Stimulated activated CD8-positive, alpha-beta memory T cell treated with anti-CD3 and anti-CD28 coated beads, Interleukin-15, amount 100 ng/mL, for 24 hours (primary cell): ENCODE measurements at places on chromosomes 6 and 20.

DNA sequence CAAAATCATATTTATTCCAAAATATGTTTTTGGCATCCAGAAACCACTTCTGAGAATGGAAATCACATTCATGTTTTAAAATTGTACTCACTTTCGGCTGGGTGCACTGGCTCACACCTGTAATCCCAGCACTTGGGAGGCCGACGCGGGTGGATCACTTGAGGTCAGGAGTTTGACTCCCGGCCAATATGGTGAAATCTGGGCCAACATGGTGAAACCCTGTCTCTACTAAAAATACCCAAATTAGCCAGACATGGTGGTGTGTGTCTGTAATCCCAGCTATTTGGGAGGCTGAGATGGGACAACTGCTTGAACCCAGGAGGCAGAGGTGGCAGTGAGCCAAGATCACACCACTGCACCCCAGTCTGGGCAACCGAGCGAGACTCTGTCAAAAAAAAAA is 580.7 kb downstream of the MAFB start:
- DNase-seq: no peak

DNA sequence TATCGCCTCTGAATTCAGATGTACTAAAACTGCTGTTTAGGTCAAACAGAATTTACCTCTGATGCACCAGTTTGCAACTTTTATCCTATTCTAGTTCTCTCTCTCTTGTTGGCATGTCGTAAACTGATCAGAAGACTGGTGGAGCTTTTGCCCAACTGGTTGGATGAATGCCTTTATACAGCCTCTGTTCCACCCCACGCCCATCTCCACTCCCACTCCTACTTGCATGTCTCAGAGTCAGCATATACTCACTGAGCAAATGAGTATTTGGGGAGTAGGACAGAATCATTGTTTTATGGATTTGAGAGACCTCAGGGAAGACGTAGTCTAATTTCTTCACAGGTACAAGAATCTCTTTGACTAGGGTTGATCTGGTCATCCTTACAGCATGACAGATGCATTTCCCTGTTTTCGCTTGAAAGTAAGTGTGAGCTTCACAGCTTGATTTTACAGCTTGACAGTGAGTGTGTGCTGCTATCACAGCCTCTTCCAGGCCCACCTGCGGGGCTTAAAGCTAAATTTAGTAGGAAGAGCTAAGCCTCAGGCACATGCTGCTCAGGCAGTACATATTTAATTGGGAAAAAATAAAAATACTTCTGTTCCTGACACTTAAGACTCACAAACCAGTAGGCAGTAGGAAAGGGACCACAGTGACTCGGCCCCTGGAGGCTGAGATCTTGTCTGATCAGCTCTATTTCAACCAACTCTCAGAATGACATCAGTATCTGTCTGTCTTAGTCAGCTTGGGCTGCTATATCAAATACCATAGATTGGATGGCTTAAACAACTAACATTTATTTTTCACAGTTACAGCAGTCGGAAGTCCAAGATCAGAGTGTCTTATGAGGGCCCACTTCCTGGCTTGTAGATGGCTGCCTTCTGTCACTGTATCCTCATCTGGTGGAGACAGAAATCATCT is 30.4 kb downstream of the TRMT6 start:
- no peak for DNase-seq

- no peak for DNase-seq
Observed at GRCh38 chr6:130537447-130537846, 171.6 kb downstream of the TMEM200A start.

- DNase-seq: no peak
Observed at GRCh38 chr20:55160996-55161395, 685.6 kb downstream of the DOK5 start.

- DNase-seq: no peak
Observed at GRCh38 chr6:128161263-128161662, 260.4 kb upstream of the THEMIS start.

DNA sequence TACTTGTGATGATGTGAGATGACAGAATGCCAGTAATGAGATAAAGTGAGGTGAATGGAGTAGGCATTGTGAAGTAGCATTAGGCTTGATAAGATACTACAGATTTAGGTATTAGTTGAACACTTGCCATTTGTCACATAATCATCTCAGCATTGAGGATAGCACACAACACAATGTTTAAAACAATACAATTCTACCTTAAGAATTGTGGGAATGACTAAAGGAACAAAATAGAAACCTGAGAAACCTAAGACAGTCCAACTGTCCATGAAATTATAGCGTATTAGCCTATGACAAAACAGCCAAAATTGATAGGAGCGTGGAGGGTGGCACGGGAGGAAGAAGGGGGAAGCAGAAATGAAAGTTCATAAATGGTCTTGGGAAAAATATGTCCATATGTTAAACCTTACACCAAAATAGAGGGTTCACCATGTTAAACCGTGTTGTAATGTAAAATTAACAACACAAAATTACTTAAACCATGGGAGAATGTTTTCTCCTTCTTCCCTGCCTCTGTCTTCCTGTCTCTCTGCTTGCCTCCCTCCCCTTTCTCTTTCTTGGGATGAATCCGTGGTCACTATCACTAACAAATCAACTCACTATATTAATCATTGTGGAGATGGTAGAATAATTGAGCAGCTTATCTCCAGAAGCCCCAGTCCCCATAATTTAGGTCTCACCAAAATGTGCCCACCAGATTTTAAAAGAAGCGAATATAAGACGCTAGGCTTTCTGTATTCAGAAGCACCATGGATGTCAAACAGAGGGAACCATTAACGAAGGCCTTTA is 33.0 kb upstream of the HFE start:
- no peak for DNase-seq

- DNase-seq: no peak
Observed at GRCh38 chr6:116376149-116376548, 5.4 kb downstream of the DSE start.

DNA sequence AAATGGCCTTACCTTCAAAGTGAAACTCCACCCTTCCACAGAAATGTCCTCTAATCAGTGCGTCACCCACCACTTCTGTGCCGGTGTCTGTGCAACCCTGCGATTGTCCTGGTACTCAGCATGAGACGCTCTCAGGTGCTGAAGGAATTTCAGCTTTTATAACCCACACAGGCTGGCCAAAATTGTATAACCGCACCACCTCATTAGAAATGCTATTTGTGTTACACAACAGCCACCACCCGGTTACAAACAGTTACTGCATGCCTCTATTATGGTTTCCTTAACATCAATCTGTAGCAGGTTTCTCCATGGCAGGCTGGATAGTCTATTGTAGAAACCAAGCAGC is 51.5 kb downstream of the SLC23A2 start:
- no peak for DNase-seq

DNA sequence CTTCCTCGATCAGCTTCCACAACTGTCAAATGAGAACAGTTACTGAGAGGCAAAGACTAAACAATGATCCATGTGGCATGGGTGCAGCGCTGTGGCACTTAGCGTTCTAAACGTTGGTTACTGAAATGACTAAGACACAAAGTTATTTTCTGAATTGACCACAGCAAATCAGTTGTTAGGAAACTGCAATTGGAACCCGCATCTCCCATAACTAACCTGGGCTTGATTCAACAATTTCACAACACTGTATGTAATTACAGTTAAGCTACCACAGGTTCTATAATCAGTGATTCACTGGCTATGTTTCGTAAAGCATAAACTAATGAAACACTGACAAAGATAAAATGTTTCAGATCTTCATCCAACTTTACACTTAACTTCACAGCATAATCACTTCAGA is 12.5 kb downstream of the WDR27 start:
- no peak for DNase-seq

DNA sequence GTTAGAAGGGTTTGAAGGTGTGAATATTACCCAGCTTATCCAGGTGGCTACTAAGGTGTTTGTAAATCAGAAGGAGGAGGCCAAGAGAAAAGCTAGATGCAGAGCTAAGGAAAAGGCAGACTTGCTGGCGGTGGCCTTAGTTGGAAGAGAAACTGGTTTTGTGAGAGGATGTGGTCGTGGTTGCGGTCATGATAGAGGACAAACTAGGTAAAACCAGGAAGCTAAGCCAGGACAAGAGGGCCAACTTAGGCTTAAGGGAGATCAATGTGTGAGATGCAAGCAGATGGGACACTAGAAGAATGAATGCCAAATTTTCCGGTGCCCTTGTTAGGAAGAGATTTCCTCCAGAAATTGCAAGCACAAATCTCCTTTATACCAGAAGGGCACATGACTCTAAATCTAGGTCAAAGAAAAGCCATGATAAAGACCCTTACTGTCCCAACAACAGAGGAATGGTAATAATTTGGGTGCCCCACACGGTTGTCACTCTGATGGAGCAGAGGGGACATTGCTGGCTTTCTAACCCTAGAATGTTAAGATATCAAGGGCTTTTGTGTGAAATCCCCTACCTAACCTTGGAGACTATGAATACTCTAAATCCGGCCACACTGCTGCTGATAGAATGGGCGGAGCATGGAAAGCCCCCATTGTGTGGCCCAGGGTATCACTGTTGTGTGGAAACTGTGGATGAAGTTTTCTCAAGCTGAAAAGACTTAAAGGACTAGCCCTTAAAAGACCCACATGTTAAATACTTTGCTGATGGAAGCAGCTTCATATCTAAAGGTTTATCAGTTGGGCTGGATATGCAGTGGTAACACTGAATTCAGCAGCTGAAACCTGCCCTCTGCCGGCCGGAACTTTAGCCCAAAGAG is 7.8 kb downstream of the IL22RA2 start:
- DNase-seq: no peak

DNA sequence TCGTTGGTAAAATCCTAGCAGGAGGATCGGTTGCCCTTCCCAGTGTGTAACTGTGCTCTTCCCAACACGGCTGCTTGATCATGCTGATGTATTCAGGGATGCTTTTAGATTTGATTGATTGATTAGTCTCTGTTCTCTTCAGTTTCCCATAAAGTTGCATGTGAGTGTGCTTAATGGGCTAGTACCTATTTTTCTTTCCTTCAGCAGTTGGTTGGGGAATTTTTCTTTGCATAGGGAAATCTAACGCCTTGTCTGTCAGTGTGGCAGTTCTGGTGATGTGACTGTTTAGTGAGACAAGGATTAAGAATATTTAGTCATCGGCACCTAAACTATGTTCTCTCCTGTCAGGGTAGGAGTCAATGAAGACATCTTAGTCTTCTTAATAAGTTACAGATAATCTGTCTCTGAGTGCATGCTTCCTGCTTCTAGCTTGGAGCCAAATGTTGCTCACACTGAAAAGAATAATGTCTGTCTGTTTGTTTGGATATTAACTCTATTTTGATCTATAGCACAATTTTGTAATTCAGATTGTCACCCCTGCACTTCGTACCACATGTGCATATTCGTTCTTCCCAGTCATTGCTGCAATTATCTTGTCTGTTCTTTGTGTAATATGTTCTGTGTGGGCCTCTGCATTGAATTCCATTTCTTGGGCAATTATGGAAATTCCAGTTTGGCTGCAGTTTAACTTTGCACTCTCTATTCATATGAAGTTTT is 169.9 kb downstream of the EDN1 start:
- no peak for DNase-seq

- no peak for DNase-seq
Observed at GRCh38 chr6:167296902-167297301, 5.8 kb downstream of the UNC93A start.

DNA sequence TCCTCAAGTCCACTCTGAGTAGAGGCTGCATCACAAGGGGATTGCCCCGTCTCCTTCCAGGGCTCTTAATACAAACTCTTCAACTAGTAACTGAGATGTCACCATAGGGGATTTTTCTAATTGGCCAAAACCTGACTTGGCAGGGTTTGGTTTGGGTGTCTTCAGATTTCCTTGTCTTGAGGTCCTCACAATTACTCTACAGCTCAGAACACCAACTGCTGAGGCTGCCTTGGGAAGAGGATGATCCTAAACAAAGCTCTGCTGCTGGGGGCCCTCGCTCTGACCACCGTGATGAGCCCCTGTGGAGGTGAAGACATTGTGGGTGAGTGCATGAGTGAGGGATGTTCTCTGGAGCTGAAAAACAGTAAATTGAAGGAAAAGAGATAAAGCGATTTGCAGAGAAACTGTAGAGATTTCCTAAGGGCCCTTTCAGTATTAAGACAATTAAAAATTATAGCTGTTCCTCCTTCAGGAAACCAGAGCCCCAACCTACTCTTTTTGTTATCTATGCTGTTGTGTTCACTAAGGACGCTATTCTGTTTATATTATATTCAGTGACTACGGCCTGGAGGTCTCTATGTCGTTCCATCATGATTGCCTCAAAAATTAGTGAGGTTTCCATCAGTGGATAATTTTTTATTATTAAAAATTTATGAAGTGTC is at the start of gene HLA-DQA1:
Gene HLA-DQA1 (plus strand): TSS at position 188 of the 662 bp plus-strand sequence. CDS start 53 bp downstream, at position 241.
- DNase-seq: no peak

- no peak for DNase-seq
Observed at GRCh38 chr6:80503660-80504059, 397.2 kb downstream of the BCKDHB start.

GRCh38 chr6:127076466-127076865 is 42.0 kb upstream of the RSPO3 start:
- DNase-seq: no peak

GRCh38 chr6:113713665-113714064 is 143.5 kb upstream of the MARCKS start:
- no peak for DNase-seq

GRCh38 chr20:44083220-44083933 is 103.6 kb downstream of the JPH2 start:
- no peak for DNase-seq

- DNase-seq: no peak
Observed at GRCh38 chr6:111430605-111431376, 52.2 kb downstream of the REV3L start.

DNA sequence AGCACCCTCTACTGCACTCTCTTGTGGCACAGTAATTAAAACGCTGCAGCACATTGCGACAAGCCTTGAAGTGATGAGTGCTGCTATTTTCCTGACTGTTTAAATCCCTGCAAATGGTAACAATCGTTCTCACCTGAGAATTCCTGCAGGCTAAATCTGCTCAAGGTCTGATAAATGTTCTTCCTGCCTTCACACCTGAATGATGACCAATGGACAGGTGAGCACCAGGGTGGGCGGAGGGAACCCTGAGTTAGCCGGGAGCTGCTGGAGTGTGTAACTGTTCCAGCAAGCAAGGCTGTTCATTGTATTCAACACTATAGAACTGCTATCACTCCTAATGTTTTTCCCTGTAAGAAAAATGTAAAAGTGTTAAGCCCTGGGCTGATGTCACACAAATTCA is 4.0 kb downstream of the DACT2 start:
- DNase-seq: no peak

DNA sequence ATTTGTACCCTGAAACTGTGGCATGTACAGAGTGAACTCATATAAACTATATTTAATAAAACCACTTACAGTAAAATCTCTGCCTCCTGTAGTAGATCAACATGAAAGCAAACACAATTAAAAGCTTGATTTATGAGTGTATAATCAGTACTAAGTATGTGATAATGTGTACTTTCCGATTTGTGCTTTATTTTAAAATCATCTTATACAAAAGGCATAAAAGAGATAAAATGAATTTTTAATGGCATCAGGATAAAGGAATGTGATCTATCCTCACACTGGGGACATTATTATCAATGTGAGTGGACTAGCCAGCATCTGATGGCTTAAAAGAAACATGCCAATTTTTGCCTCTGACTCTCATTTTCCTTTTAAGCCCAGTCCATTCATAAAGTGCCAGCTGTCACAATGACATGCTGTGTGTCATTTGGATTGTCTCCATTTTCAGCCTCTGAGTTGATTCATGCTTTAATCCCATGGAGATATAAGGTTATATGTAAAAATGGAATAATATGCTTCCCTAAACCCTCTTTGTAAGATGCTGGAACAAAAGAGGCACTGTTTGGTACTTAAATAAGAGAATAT is 831.6 kb upstream of the EYS start:
- no peak for DNase-seq
